RKO (cell line): ENCODE measurements at places on chromosomes 6 and 20.

DNA sequence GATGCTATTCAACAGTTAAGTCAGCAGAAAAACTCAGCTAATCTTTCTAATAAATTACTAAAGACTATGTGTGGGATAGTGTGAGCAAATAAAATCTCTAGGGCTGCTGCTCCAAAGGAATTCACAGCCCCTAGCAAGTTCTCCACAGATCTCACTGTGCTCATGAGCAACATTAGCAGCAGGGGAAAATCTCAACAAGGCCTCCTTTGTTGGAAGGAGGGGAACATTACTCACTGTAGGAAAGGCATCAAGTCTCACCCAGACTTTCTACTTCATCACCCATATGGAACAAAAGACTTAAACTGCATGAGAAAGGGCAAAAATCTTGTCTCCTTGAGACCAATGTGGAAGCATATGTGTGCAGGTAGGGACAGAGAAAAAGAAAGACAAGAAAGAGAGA lies 726.4 kb upstream of the SLC35B3 start:
- no peak for DNase-seq

- DNase-seq: no peak
Measured at GRCh38 chr6:112288475-112288874, 34.1 kb upstream of the LAMA4 start.

DNA sequence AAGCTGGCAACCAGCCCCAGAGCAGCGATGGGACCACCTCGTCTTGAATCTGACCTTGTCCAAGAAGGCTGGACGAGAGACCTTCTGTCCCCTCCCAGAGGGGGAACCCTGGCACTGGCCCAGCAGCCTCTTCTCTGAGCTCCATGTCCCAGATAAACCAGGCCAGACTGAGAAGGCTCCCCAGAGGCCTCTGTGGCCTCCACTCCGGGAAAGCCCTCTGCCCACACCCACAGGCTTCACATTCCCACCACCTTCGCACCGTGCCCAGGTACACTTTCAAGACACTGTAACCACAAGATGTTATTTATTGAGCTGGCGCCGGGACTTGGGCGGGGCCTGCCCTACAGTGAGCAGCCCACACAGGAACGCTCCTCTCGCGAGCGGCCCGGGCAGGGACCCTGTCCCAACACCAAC lies 33.2 kb downstream of the ADA start:
- no peak for DNase-seq

DNA sequence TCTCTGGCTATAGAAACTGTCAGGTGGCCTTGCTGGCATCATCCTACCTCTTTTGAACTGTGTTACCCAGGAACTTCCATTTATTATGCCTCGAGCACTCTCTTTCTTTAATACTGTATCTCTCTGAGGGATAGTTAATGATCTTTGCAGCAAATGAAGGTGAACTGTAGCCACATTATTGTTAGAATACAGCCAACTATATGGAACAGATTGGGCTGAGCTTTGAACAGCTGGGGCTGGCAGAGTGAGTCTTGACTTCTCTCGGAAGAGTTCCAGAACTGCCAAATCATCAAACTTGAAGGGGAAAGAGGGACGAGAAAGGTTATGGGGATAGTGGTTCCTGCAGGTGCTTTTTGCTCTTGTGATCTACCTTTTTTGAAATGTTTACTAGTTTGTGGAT lies 237.7 kb downstream of the PRL start:
- no peak for DNase-seq

- DNase-seq: no peak
Measured at GRCh38 chr20:21623074-21623780, 82.2 kb upstream of the PAX1 start.

- no peak for DNase-seq
Measured at GRCh38 chr6:167219967-167220512, 62.3 kb upstream of the GPR31 start.

GRCh38 chr20:44404204-44405181 lies 49.0 kb downstream of the HNF4A start:
- no peak for DNase-seq

DNA sequence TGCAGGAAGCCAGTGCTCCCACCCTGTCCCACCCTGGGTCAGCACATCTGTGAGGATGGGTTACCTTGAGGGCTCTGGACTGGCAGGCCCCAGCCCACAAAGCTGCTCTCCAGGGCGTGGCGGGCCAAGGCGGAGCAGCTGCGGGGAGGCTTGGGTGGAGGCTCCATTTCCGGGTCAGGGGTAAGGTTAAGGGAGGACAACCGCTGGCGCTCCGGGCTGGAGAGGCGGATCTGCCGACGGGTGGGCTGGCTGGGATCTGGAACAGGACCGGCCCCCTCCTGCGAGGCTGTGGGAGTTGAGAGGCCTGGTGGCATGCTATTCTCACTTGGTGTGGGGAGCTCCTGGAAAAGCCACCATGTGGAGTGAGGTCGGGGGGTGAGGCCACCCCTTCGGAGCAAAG lies 5.5 kb downstream of the SMPD2 start:
- DNase-seq: no peak

GRCh38 chr20:47271046-47271615 lies 85.4 kb downstream of the ZMYND8 start:
- no peak for DNase-seq

GRCh38 chr20:62642051-62642665 lies at the start of gene SLCO4A1:
SLCO4A1 (plus strand) TSS chr20:62642503; CDS start chr20:62656455, 13,952 bp downstream.
- peak; percentile 87 for DNase-seq

- DNase-seq: no peak
Measured at GRCh38 chr6:12327391-12327790, 37.2 kb downstream of the EDN1 start.

DNA sequence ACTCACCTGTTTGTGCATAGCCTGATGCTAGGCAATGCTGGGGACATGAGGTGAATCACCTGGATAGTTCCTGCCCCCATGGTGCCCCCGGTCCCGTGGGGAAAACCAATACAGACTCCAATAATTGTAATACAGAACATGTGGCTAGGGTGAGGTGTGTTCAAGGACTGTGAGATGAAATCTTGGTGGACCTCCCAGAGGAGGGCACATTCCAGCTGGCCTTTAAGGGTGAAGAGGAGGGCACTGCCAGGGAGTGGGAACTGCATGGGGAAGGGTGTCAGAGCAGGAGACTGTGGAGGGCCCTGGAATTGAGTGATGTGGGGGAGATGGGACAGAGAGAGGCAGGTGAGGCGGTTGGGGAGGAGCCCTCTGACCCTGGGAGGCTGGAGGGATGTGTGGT lies 2.5 kb downstream of the COX4I2 start:
- no peak for DNase-seq

DNA sequence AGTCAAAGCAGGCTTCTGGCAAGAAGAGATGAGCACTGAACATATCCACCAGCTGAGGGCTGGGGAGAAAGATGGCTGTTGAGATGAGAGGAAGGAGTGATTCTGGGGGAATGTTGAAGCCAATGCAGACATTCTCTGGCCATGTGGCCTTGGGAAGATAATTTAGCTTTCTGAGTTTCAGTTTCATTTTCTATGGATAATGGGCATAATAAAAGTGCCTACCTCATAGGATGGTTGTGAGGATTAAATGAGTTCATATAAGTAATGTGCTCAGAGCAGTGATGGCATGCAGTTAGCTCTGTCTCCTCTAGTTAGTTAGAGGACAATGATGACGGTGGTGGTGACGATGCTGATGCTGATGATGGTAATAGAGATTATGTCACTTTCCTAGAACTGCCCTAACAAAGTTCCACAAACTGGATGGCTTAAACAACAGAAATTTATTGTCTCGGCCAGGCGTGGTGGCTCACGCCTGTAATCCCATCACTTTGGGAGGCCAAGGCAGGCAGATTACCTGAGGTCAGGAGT lies 18.5 kb upstream of the KCNK5 start:
- DNase-seq: no peak

GRCh38 chr6:54243699-54244098 lies 64.5 kb upstream of the TINAG start:
- DNase-seq: no peak

- DNase-seq: no peak
Measured at GRCh38 chr20:53922901-53923314, 147.5 kb downstream of the BCAS1 start.

GRCh38 chr20:49353348-49353747 lies 75.5 kb upstream of the ZNFX1 start:
- no peak for DNase-seq

DNA sequence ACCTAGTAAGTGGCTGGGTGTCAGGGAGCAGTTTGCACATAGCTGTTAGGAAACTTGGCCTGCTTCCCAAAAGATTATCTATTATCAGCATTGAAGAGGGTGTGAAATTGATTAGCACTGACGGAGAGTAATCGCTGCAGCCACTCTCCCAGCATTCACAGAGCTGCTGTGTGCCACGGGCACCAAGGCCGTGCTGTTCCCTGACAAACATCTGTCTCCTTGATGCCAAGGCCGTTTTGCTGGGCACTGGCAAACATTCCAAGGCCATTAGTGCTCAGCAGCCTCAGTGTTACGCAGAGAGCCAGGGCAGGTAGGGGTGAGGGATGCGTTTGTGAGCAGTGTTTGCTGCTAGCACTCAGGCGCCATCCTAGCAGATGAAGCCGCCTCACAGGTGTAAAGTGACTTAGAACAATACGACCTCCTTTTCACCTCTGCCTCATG lies 57.7 kb upstream of the VSTM2L start:
- DNase-seq: no peak

- DNase-seq: peak; percentile 66
Measured at GRCh38 chr20:44552950-44553908, 29.1 kb upstream of the PKIG start.

DNA sequence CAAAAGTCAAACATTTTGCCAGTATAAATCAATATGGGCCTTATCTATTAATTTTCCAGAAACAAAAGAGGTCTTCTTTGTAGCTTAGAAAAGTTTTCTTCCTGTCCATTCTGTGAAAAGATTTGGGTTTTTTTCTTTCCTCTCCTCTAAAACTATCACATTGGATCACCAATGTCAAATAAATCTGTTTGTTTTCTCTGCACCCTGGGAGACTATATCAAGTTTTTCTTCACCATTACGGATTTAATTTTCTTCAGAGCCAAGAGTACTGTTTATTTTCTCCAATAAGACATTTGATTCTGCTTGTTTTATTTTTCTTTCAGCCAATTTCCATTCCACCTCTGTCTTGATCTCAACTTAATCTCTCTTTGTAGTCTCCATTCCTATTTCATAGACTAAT lies 1.9 kb upstream of the LZTS3 start:
- DNase-seq: no peak

GRCh38 chr6:19410481-19410880 lies 426.7 kb upstream of the ID4 start:
- no peak for DNase-seq

- DNase-seq: peak; percentile 14
Measured at GRCh38 chr6:25995507-25995906, 32.9 kb downstream of the TRIM38 start.

GRCh38 chr20:34907616-34908469 lies 31.4 kb downstream of the ACSS2 start:
- DNase-seq: peak; percentile 80

- DNase-seq: no peak
Measured at GRCh38 chr6:75101896-75102295, 104.0 kb downstream of the COL12A1 start.

DNA sequence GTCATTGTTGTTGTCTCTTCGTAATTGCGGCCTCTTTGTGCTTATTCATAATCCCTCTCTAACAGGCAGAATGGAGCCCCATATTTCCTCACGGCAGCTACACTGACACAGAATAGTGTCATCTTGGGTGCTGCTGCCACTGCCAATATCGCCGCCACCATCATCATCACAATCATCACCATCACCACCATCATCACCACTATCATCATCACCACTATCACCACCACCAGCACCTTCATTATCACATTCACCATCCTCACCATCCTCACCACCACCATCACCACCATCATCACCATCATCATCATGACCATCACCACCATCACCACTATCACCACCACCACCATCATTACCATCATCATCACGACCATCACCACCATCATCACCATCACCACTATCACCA lies 10.8 kb downstream of the NPBWR2 start:
- DNase-seq: no peak

GRCh38 chr6:51489133-51489532 lies 598.3 kb downstream of the PKHD1 start:
- no peak for DNase-seq

GRCh38 chr20:47691625-47692024 lies 93.7 kb downstream of the SULF2 start:
- no peak for DNase-seq

DNA sequence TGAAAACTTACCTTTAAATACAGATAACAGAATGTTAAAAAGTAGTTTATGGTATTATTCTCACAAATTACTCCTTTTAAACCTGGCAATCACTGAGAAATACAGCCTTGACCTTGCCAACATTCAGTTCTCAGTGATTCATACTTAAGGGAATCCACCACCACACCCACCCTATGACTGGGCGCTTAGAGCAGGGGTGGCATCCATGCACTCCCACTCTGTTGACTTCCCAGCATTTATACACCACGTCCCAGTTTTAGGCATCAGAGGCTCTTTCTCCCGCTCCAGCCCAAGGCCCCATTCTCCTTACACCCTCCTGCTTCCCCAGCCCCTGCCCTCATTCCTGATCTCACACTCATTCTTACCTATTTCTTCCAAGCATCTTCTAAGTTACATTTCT lies 16.3 kb downstream of the TRAF3IP2 start:
- peak; percentile 53 for DNase-seq

DNA sequence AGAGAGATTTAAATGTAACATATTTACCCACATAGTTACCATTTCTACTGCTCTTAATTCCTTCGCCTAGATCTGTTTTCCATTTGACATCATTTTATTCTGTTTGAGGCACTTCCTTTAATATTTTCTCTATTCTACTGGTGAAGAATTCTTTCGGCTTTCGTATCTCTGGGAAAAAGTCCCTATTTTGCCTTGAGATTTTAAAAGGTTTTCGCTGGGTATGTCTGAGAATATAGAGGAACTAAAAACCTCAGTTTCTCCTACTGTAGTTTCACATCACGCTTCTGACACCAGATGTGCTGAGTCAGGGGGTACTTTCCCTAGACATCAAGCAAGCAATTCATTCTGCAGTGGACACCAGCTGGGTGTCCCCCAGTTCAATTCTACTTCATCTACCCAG lies 61.7 kb downstream of the E2F3 start:
- DNase-seq: no peak

DNA sequence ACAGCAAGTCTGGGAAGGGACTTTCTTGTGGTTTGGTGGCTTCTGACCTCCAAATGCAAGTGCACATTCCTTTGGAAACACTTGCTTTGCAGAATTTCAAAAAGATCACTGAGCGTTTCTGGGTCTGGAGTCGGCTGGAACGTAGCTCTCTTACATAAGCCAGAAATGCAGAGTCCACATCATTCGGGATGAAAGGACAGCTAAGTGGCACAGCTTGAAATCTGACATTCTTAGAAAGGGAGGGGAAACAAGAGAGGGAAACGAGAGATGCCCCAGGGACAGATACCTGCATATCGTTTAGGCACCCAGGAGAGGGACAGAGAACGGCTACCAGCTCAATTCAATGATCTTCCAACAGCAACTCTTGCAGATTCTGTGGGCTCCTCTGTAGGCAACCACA lies 118.7 kb downstream of the NFATC2 start:
- no peak for DNase-seq

GRCh38 chr20:59230385-59230784 lies 66.8 kb downstream of the ZNF831 start:
- no peak for DNase-seq

DNA sequence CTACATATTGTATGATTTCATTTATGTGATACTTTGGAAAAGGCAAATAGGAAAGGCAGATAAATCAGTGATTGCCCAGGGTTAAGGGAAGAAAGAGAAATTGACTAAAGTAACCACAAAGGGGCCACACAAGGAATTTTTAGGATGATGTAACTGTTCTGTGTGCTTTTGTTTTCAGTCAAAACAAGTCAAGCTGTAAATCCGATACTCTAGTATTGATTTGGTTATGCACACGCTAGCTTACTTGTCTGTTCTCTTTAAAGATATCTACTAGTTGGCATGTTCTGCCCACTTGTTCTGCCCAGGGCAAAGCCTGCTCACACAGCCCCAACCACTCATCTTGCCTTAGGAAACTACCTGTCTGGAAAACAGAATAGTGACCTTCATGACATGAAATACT lies 6.4 kb downstream of the FBXL4 start:
- DNase-seq: no peak
